ENCODE measurements at places on chromosomes 1 and 21.
A peak's percentile ranks its signal among the peaks of the same experiment; 100 is the strongest.

DNA sequence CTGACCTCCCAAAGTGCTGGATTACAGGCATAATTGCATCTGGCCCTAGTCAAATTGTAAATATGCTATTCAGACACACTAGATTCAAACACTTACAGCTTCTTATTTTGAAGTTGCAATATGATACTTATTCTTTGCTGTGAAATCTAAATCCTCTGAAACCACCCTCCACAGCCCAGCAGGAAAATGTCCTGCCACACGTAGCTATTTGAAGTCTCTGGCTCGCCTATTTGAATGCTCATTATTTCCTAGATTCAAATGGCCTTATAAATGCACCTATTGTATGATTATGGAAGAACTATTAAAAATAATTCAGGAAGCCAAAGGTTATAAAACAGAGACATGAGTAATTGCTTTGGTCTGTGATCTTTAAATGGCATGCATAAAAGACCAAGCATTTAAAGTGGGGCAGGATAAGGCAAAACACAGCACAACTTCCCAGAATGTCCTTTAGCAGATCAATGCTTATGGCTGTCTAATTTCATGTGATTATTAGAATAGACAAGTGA, 26.6 kb upstream of the FBXO28 start:
- no peak for DNase-seq

GRCh38 chr1:222622765-222623164, 4.9 kb downstream of the MIA3 start:
- no peak for DNase-seq

DNA sequence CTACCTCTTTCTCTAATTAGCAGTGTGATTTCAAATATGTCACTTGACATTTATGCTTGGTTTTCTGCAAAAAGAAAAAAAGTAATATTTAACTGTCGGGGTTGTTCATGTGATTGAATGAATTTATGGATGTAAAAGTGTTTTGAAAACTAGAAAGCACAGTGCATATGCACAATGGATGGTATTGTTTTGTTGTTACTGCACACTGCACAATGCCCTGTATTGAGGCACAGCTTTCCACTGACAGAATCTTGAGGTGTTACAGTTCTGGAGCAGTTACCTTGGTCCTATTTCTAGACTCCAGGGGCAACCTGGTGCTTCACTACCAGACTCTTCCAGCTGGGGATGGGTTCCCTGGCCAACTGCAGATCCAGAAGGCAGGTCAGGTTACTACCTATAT, 116.8 kb upstream of the L1TD1 start:
- DNase-seq = no peak

DNA sequence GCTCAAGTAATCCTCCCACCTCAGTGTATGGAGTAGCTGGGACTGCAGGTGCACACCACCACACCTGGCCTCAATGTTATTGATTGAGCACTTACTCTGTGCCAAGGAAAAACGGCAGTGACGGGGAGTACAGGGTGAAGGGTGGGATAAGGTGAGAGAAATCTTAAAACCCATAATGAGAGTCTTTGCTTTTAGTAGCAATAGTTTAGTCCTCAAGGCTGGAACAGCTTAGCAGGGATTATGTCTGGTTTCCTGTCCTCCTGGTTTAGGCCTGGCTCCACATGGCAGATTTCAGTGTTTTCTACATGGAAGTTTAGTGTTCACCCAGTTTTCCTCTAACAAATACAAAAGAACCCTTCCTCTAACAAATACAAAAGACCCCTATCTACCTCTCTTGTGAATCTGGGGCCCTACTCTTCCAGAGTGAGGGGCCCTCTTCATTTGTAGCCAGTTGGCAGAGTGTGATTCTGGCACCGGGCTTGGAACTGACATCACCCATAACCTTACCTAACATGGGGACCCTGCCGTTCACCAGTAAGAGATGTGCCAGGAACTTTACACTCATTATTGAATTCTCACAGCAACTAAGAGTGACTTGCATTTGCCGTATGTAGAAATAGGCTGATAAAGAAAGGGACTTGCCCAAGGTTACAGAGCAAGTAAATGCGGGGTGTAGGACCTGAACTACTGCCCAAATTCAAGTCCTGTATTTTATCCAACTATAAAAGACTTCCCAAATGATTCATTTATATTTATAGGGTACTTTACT, 6.9 kb downstream of the ZNF691 start:
- no peak for DNase-seq

GRCh38 chr1:2856066-2856390, 54.5 kb upstream of the TTC34 start:
- DNase-seq = no peak

DNA sequence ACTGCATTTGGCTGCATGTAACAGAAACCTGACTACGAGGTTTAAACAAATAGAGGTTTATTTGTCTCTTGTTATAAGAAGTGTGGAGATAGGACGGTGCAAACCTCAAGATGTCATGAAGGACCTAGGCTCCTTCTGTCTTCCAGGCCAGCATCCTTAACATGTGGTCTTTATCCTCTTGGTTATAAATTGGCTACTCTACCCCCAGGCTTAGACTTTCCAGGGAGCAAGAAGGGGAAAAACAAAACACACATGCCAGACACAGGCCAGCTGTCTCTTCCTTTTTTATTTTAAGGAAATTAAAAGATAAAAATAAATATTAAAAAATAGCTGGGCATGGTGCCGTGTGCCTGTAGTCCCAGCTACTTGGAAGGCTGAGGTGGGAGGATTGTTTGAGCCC, 51.3 kb upstream of the PRELP start:
- DNase-seq = no peak

- peak; percentile 33 for DNase-seq
Observed at GRCh38 chr1:36109041-36109679, 15.9 kb downstream of the COL8A2 start.

- no peak for DNase-seq
Observed at GRCh38 chr1:160821627-160822026, 25.7 kb downstream of the LY9 start.

GRCh38 chr1:46448109-46448911, 41.3 kb upstream of the DMBX1 start:
- peak; percentile 48 for DNase-seq

DNA sequence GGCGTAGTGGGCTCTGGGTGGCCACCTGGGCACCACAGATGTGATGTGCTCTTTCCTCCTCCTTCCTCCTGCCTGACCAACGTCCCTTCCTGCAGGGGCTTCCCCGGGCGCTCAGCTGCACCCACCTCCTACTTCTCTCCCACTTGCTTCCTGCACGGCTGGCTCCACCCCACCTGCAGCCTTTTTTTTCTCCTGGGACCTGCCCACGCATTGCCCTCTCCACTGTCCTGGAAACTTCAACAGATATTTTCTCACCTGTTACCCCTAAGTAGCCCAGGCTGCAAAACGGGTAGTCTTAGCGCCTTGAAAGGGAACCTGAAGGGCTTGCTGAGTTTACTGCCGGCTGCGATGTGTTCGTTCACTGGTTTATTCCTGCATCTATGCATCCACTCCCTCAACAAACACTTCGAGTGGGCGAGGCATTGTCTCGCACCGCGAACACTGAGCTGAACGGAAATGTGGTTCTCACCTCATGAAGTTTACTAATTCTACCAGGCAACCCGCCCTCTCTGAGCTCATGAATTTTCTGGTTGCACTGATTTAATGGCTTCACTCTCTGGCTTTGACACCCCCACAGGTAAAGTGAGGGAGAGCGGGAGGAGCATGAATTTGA, 23.6 kb downstream of the ZBTB18 start:
- DNase-seq = peak; percentile 60

DNA sequence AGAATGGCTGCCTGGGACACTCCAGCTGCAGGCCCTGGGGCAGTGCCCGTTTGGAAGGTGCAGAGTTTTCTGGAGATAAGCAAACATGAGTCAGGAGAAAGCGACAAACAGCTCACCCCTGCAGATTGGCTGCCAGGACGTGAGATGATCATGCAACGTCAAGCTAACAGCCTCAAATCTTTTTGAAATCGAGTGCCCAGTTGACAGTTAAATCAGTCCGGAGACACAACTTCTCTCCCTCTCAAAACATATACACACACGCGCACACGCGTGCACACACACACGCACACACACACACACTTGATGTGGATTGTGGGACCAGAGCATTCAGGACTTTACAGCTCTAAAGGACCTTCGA, 49.4 kb downstream of the TENT5C start:
- peak; percentile 47 for DNase-seq

DNA sequence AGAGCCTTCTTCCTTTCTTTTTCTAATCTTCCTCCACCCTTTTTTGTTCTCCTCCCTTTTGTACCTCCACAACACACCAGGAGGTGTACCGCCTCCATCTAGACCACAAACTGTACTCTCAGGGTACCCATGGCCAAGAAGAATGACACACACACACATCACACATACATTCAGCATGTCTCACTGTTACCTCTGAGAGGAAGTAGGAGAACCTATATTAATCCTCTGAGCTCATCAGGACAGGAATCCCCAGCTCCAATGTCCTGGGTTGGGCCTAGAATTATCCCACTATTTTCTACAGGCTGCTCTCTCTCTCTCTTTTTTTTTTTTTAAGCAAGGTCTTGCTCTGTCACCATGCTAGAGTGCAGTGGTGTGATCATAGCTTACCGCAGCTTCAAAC, 36.7 kb downstream of the ATP2B4 start:
- no peak for DNase-seq

DNA sequence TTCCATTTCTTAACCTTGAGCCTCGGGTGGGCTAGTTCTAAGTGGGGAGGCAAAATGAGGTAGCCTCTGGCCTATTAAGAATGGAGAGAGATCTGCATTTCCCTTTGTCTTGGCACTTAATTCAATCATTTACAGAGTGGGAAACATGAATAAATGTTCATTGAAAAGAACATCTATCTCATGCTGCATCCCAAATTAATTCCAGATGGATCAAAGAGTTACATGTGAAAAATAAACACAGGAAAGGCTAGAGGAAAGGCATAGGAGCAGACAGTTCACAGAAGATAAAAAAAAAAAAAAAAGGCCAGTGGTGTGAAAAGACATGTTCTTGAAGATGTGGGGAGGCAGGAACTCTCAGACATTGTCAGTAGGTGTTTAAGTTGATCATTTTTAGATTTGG, 35.7 kb upstream of the EPS8L3 start:
- no peak for DNase-seq

DNA sequence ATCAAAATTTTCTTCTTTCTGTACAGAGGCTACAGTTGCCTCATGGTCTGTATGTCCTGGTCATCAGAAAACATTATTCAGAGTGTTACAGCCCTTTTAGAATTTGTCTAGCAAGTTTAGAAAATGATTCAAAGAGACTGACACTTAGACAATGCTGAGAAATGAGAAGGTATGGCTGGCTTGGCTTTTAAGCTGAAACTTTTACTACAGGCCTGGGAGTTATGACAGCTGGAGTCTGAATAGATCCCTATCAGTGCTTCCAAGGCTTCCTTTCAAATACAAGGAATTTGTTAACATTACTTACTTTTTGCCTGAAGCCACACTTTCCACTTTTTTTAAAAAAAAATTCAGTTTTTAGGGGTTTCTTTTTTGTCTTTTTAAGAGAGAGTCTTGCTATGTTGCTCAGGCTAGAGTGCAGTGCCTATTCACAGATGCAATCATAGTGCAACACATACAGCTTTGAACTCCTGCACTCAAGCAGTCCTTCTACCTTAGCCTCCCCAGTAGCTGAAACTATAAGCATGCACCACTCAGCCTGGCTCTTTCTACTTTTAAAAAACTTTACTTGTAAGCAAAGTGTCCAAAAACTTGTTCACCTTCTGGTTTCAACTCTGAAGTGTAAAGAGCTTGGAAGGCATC, 10.5 kb upstream of the COP1 start:
- DNase-seq = no peak

DNA sequence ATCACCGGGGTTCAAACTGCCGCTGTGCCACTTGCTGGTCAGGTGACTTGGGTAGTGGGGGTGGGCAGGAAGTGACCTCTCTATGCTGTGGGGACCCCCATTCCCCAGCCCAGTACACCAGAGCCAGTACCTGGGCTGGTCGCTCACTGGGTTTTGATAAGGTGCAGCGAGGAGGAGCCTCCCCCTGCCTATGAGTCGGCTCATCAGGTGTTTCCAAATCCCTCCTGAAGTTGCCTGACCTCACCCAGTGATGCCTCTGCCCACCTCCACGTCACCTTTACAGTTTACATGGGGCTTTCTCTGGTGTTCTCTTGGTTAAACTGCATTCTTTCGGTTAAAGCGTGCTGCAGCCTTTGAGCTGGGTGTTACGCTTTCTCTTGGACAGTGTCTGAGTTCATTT, 58.2 kb downstream of the ARHGEF10L start:
- no peak for DNase-seq

- no peak for DNase-seq
Observed at GRCh38 chr1:77038000-77038399, 170.7 kb downstream of the ST6GALNAC5 start.

DNA sequence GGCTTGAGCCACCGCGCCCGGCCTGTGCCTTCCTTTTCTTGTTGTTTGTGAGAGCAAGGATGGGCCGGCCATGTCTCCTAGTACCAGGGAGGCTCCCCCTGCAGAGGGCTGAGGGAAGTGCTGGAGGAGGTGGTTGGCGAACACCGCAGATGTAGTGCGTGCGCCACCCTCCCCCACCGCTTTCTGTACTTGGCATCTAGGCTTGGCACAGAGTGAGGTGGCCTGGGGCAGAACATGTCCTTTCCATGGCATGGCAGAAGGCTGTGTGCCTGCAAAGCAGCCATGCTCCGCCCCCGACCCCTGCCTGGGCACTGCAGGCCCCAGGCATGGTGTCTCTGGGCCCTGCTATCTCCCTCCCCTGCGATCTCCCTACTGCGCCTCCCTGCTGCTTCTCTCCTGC, 30.7 kb downstream of the ALPL start:
- DNase-seq = peak; percentile 52

DNA sequence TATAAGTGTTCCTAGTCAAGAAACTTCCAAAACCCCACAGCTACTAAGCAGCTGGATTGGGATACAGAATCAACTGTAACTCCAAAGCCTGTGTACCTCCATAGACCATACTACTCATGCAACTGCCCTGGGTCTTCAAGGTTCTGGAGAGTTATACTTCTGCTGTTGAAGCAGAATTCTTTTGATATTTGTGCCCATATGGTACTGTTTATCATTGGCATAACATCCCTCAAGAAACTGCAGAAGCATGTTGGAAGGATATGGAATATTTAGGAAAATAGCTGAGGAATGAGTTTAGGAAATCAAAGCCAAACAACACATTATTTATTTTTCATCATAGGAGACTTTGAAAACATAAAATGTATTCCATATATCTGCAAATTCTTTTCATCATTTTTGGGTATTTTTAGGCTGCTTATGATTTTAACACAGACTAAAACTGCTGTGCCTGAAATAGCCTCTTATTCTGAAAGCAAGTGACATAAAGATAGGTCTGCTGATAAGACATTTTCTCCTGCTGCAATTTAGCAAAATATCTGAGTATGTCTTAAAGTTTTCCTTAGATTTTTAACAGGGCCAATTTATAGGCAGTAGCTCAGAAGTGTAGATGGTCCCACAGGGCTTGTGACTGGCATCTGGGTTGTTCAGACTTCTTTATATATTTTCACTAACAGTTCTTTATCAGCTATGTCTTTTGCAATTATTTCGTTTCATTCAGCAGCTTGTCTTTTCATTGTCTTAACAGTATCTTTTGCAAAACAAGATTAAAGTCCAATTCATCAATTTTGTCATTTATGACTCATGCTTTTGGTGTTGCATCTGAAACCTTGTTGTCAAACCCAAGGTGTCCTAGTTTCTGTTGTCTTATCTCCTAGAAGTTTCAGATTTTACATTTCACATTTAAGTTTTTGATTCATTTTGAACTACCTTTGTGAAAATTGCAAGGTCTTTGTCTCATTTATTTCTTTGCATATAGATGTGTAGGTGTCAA, 41.1 kb upstream of the ZNF124 start:
- no peak for DNase-seq

Data from DMS53 (cell line).